Esophagus squamous epithelium (tissue), 5 donors: ENCODE measurements at places on chromosomes 7 and 10. TPM values are rescaled to one million over a fixed set of nuclear protein-coding genes. Genes with fewer than 3 reads are reported as not detected.

Gene LRRC27
- total RNA-seq: 5.3 TPM

Gene PAPSS2
- total RNA-seq: 1.8 TPM

Gene HOXA7
- total RNA-seq: 0.23 TPM

Gene KAZALD1
- 1.4 TPM for total RNA-seq

Gene COX19
- 13.0 TPM for total RNA-seq

Gene CYP3A5
- total RNA-seq: 34.5 TPM

Gene CALHM3
- total RNA-seq: not detected

Gene ATRNL1
- total RNA-seq: 4.1 TPM

Gene ANKRD30A
- not detected for total RNA-seq

Gene PILRA
- total RNA-seq: 0.61 TPM

Gene ZPBP
- total RNA-seq: not detected

Gene FAM180A
- 0.70 TPM for total RNA-seq

Gene TCAF2
- total RNA-seq: 11.3 TPM

Gene NODAL
- not detected for total RNA-seq

Gene PNLIP
- not detected for total RNA-seq

Gene SDK1
- 9.3 TPM for total RNA-seq

Gene ZSCAN25
- total RNA-seq: 11.2 TPM

Gene CAMK2B
- 0.95 TPM for total RNA-seq

Gene GBX1
- total RNA-seq: not detected
